ENCODE measurements at places on chromosomes 6 and 20.

DNA sequence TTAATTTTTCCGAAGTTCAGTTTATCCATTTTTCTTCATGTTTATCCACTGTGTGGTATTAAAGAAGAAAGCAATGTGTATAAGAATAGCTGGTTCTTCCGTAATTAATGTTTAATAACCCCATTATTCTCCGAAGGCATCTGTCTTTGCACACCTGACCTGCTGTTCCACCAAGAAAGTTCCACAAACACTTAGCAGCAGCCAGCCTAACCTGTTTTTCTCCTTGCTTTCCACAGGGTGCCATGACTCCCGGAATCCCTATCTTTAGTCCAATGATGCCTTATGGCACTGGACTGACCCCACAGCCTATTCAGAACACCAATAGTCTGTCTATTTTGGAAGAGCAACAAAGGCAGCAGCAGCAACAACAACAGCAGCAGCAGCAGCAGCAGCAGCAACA is 7.4 kb downstream of the TBP start:
- no peak for DNase-seq

- DNase-seq: no peak
Observed at GRCh38 chr6:129645106-129645829, 64.7 kb downstream of the ARHGAP18 start.

DNA sequence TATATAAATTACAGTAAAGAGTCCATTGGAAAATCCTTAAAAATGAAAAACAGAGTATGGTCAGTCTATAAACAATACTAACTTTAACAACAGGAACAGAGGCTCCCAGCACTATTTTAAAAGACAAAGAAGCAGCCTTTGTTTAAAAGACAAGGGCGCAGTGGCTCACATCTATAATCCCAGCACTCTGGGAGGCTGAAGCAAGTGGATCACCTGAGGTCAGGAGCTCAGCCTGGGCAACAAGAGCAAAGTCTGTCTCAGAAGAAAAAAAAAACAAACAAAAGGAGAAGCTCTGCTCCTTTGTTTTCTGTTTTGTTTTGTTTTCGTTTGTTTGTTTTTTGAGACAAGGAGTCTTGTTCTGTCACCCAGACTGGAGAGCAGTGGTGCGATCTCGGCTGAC is 89.4 kb downstream of the DTNBP1 start:
- DNase-seq: no peak

DNA sequence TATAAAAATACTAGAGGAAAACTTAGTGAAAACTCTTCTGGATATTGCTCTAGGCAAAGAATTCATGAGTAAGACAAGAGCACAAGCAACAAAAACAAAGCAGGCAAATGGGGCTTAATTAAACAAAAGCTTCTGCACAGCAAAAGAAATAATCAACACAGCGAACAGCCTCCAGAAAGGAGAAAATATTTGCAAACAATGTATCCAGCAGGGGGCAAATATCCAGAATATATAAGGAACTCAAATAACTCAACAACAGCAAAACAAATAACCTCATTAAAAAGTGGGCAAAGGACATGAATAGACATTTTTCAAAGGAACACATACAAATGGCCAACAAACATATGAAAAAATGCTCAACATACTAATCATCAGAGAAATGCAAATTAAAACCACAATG is 17.1 kb upstream of the HECA start:
- DNase-seq: no peak

GRCh38 chr20:40462566-40462965 is 226.5 kb downstream of the MAFB start:
- DNase-seq: peak; percentile 67

GRCh38 chr6:11333132-11333849 is 100.8 kb upstream of the NEDD9 start:
- DNase-seq: no peak

DNA sequence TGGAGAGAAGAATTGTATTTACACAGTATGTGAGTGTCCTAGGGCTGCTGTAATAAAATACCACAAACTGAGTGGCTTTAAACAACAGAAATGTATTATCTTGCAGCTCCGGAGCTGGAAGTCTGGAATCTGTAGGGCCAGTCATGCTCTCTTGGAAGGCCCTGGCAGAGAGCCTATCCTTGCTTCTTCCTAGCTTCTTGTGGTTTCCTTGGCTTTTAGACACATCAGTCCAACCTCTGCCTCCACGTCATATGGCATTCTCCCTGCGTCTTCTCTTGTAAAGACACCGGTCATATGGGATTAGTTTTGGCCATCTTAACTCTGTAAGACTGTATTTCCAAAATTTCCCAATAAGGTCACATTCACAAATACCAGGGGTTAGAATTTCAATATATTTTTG is 10.8 kb downstream of the FNDC1 start:
- no peak for DNase-seq

GRCh38 chr6:125789576-125790357 is 993 bp upstream of the NCOA7 start:
- DNase-seq: peak; percentile 62

DNA sequence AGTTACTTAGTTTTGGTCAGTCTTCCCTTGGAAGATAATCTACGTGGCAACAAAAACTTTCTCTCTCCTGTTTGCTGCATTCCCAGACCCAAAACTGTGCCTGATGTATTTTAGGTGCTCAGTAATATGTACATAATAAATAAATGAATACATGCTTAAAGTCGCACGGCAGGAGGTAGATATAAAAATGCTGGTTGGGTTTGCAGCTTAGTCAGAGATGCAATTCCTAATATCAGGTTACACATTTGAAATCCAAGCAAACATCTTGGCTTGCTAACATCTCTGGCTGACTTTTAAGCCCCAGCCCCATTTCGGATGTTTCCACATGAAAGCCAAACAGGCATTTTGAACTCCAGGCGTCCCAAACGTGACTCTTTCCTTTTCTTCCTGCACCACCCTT is 91.0 kb downstream of the KCNQ5 start:
- no peak for DNase-seq

- no peak for DNase-seq
Observed at GRCh38 chr6:62803094-62803493, 408.2 kb upstream of the FKBP1C start.

DNA sequence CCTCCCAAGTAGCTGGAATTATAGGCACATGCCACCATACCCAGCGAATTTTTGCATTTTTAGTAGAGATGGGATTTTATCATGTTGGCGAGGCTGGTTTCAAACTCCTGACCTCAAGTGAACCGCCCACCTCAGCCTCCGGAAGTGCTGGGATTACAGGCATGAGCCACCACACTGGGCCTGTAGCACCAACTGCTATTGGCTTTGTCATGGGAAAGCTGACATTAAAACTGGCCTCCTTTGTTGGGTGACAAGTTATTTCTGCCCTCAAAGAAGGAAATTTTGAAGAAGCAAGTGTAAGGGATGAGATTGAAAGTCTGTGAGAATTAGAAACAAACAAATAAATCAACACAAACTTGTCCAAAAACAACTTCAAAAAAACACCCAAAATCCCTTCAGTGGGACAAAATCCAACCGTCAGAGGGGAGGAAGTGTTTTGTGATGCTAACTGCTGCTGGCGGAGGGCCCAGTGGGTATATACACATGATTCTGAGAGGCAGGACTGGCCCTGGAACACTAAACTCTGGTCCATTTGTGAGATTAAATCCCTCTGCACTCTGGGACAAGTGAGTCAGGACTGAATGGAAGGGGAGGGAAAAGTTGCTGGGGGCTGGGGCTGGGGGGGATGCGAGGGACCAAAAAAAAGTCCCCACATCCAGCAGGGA is 87.5 kb upstream of the NAA20 start:
- DNase-seq: no peak

GRCh38 chr6:75551367-75551952 is 50.2 kb upstream of the SENP6 start:
- no peak for DNase-seq

DNA sequence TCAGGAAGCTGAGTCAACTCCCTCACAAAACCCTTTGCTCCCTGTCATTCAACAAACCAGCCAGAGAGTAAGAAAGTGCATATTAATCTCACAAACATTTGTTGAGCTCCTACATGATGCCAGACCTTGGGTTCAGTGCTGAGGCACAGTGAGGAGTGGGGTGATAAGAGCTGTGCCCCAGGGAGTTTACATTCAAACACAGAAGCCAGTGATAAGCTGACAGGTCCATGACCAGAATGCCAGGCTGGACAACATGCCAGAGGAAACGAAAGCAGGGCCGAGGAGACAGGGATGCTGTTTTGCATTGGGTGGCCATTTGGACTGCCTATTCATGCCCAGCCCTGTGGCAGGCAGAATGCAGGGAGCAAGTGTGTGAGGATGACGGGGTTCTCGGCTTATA is 76.7 kb downstream of the LRFN2 start:
- DNase-seq: no peak

DNA sequence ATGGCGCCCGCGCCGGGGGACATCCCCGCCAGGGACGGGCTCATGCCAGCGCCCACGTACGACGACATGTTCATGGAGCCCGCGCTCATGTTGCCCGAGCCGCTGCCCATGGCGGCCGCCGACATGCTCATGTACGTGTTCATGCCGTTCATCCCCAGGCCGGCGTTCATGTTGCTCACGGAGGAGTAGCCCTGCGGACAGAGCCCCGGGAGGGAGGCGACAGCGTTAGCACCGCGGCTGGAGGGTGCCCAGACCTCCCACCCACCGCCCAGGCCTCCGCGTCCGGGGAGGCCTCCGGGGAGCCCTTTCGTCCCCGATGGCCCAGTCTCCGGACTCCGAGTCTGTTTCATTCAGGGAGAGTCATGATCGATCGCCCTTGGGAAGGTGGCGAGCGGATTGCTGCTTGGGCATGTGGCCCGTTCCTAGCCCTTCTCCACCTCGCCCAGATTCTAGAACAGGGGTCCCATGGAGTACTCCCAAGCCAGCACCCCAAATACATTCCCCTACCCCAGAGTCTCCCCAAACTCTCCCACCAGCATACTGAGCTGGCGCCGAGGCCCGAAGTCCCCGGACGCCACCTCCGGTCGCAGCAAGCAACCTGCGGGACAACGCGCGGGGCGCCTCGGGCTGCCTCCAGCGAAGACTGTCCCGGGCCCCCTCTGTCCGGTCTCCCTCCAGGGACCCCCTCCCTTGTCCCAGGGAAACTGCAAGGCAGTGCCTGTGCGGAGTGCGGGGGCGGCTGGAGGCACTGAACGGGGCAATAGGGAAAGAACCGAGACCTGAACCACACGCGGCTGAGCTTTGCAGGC is 1.2 kb downstream of the FOXA2 start:
- no peak for DNase-seq

- no peak for DNase-seq
Observed at GRCh38 chr6:157605484-157605883, 217.6 kb upstream of the SNX9 start.

GRCh38 chr20:9515741-9516233 is 1.4 kb downstream of the LAMP5 start:
- no peak for DNase-seq

Measured in NB4 (cell line).